H4 (cell line): ENCODE measurements at places on chromosomes 4 and X. TPM values are rescaled to one million over a fixed set of nuclear protein-coding genes. Genes with fewer than 3 reads are reported as not detected.

GRCh38 chr4:84171871-84172270 lies 327.2 kb downstream of the NKX6-1 start:
- DNase-seq: no peak

DNA sequence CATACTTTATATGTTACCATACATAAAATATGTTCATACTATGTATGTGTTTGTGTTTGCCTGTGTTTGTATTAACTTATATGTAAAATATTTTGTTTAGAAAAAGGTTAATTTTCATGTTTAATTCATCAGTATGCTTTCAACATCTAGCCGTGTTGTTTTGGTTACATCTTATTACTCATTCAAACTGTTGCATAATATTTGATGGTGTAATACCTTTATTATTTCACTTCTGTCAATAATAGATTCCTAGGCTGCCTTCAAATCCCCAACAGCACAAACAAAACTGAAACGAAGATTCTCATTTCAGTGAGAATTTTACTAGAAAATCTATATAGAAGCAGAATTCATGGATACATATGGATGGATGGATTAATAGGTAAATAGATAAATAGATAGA lies 462.3 kb upstream of the ADGRL3 start:
- DNase-seq: no peak

DNA sequence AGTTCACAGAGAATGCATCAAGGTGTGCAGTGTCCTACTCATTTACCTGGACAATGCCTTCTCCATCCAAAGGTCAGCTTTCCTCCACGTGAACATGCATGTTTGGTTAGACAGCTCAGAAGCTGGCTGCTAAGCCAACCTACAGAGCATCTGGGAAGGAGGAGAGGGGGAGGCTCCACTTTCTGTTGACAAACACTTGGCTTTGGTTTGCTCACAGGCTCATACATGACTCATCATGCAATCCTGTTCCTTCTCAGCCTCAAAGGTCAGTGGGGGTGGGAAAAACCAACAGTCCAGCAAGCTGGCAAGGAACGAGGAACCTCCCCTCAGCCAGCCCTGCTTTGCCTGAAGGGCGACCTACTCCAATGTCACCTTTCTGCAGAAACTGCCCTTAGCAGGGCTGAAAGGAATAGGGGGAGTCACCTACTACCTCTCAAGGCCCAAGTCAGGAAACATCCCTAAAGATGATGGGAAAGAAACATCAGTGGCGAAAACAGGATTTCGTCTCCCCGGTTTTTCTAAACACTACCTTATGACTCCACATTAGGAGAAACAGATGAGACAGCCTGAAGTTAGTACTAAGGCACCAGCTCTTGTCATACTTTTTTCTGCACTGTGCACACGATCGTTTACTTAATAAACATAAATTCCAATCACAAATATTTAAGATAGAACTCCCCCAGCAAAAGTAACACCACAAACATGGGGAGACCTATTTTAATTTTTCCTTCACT lies 37.9 kb downstream of the RELL1 start:
- peak; percentile 95 for DNase-seq

- no peak for DNase-seq
Measured at GRCh38 chrX:115177932-115178331, 11.3 kb upstream of the RBMXL3 start.

The EVC2 gene
- total RNA-seq: 1.3 and 2.3 TPM in 2 replicates

The GLRA3 gene
- not detected in 2 replicates for total RNA-seq

The FGB gene
- total RNA-seq: 1.2 TPM in 1 of 2 replicates, not detected in the other

- DNase-seq: peak; percentile 85
Measured at GRCh38 chrX:39725928-39726619, 371.7 kb downstream of the BCOR start.

DNA sequence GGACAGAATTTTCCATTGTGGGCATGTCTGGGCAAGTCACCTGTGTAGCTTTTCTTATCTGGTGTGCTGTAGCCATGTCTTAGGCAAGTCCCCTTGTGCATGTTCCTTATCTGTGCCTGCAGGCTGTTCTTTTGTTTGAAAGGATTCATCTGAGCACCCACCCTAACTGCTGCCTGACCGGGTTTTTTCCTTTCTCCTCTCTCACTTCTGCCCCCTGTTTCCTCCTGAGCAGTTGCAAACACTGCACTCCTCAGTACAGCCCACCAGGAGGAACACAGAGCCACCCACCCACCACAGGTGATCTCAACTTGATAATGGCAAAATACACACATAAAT lies 29.2 kb upstream of the IL9R start:
- no peak for DNase-seq

The TRIM60 gene
- total RNA-seq: not detected in 2 replicates

GRCh38 chrX:57643698-57644097 lies 36.4 kb downstream of the NLRP2B start:
- DNase-seq: no peak

DNA sequence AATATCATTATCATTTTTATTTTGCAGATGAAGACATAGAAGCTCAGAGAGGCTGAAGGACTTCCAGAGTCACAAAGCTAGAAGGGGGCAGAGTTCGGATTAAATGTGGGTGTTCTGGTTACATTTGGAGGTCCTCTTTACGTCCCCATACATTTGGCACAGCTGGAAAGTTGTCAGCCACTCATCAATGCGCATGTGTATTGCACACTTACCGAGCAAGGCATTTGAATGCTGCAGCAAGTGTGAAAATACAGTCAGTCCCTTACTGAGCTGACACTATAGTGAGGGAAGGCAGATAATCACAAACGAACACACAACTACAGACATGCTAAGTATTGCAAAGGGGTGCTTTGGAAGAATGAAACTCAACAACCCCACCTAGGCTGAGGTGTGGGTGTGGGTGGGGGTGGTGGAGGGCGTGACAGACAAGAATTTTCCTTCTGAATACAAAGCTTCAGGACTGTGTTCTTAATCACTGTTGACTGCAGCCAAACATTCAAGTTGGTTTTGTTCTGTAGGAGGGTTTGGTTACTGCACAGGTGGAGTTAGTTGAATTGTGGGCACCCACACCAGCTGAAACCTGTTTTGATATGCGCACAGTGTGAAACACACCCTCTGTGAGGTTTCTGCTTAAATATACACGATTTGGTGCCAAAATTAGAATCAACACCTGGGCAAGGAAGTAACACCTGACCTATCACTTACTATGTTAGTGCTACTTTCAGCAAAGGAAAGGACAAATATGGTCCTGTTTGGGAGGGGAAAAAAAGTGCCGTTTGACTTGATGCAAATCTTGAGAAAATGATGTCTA lies 72.4 kb downstream of the COQ2 start:
- DNase-seq: no peak

The GUCY1B1 gene
- total RNA-seq: 10.4 and 13.0 TPM in 2 replicates

The CSAG2 gene
- total RNA-seq: 0.27 TPM in 1 of 2 replicates, not detected in the other

- no peak for DNase-seq
Measured at GRCh38 chrX:150872773-150873336, 25.6 kb downstream of the CD99L2 start.

The RBM46 gene
- total RNA-seq: not detected in 2 replicates

The DCAF8L2 gene
- 6.2 and 9.0 TPM in 2 replicates for total RNA-seq

DNA sequence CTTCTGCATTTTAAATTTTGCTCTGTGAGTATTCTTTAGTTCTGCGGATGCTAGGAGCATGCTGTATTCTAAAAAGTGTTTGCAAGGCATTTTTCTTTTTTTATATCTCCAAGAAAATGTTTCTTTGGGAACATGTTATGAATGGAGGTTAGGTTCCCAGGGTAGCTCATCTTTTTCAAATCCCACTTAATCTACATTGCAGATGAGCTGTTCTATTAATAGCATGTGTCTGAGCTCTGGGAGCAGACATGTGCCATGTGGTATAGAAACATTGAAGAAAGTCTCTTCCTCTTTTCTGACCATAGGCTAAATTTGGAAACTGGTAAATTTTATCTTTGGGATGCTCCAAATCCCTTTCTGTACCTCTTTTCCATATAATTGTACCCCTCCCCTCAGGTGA lies 23.2 kb downstream of the DIAPH2 start:
- no peak for DNase-seq

The CT45A2 gene
- not detected in 2 replicates for total RNA-seq

GRCh38 chr4:137367620-137368019 lies 164.7 kb downstream of the PCDH18 start:
- no peak for DNase-seq

DNA sequence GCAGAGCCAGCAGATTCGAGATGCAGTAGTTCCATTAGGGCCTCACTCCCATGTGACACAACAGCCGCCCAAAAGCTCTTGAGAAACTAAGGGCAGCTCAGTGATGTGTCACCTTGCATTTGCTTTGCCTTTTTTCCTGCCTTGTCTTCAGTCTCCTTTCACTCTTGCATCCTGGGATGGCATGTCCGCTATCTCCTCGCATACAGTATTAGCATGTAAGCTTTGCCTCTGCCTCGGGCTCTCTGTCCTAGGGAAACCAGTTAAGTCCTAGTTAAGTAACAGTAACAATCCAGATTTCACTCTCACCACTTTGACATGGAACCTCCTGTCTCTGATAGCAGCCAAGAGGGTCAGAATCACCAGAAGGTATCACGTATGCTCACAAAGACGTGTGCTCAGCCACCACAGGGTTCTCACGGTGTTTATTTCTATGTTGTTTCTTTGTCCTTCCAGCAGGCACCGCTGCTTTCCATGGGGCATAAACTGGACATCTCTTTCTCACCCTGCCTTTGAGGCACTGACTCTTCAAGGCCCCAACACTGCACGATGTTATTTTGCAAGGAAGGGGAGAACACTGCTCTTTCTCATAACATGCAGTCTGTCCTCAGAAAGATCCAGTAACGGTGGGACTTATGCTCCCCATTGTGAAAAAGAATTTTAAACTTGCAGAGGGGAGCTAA lies 26.7 kb upstream of the SORBS2 start:
- no peak for DNase-seq

The DMRTC1B gene
- total RNA-seq: 0.41 TPM in 1 of 2 replicates, not detected in the other

GRCh38 chr4:183403486-183403885 lies 41.0 kb upstream of the CDKN2AIP start:
- DNase-seq: no peak

DNA sequence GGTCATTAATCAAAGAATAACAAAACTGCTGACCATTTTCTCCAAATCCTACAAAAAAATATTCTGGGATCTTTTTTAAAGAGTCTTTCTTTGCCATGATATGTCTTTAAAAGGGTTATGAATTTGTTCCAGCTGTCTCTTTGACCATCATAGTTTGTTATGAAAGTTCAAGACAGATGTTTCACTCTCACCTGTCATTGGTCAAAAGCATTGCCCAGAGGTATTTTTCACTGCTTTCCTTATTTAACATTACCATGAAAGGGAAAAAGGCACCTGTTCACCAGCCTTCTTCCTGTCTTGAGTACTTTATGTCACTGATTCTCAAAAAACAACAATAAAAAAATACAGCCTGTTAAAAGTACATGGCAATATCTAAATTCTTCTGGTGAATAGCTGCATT lies 643.8 kb downstream of the FAT4 start:
- DNase-seq: no peak

- DNase-seq: no peak
Measured at GRCh38 chrX:70421618-70422017, 1.5 kb upstream of the GDPD2 start.

GRCh38 chr4:48504352-48504751 lies 14.3 kb downstream of the ZAR1 start:
- no peak for DNase-seq

The MAGEA11 gene
- total RNA-seq: 2.6 and 10.0 TPM in 2 replicates

The SCRG1 gene
- total RNA-seq: not detected in 2 replicates

DNA sequence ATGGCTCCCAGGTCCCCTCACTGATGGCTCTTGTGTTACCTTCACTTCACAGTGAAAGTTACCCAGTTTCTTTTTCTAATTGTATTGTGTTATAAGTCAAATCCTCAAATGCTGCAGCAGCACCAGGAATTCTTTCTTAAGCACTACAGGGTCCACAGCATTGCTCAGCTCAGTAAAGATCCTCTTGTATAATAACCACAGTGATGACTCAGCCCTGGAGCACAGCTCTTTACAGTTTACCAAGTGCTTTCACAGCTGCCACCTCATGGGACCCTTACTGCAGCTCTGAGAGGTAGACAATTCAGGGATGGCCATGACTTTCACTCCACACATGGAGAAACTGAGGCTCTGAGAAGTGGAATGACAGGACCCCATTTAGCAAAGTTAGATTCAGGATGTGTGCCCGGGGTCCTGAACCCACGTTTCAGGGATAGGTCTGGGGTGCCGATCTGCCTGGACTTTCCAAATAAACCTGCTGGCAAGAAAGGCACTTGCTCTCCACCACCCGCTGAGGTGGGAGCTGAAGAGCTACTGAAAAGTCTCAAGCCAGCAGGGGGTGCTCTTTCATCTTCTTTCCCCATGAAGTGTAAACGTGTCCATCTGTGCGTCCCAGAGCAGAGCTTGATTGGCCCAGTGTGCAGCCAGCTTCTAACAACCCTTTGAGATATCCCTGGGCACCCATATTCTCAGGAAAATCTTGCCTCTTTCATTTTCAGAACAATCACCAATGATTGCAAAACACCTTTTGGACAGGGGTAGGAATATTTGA lies 35.7 kb upstream of the GABRQ start:
- DNase-seq: peak; percentile 78

The SPACA5 gene
- total RNA-seq: not detected in 2 replicates

GRCh38 chr4:45920861-45921260 lies 203.0 kb downstream of the GABRG1 start:
- no peak for DNase-seq

GRCh38 chr4:1330761-1331590 lies 16.0 kb upstream of the UVSSA start:
- DNase-seq: no peak

- no peak for DNase-seq
Measured at GRCh38 chr4:56649445-56650261, 31.4 kb downstream of the HOPX start.

GRCh38 chrX:67781132-67781531 lies 237.3 kb downstream of the AR start:
- DNase-seq: peak; percentile 53

DNA sequence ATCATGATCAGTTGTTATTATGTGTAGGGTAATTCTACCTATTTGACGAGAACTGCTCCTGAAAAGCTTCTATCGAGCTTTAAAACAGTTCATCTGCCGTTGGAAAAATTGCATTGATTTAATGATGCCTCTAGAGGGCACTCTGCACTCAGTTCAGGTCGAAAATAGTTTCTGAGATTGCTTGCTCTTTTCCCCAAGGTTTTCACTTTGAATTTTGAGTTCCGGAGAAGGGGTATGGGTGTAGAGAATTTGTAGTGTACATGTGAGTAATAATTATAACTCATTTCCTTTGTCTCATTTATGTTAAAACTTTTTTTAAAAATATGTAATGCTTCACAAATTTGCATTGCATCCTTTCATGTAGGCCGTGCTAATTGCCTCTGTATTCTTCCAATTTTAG lies 28.4 kb upstream of the TNIP3 start:
- DNase-seq: peak; percentile 37

The GPRIN3 gene
- 0.53 and 0.62 TPM in 2 replicates for total RNA-seq

The TCEAL6 gene
- total RNA-seq: not detected in 2 replicates

DNA sequence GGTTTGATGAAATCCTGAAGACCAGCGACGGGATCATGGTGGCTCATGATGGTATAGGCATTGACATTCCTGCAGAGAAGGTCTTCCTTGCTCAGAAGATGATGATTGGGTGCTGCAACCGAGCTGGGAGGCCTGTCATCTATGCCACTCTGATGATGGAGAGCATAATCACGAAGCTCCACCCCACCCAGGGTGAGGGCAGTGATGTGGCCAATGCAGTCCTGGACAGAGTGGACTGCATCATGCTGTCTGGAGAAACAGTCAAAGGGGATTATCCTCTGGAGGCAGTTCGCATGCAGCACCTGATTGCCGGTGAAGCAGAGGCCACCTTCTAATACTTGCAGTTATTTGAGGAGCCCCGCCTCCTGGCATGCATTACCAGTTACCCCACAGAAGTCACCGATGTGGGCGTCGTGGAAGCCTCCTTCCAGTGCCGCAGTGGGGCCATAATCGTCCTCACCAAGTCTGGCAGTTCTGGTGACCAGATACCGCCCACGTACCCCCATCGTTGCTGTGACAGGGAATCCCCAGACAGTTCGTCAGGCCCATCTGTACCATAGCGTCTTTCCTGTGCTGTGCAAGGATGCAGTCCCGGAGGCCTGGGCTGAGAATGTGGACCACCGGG lies 140.1 kb downstream of the EDA2R start:
- no peak for DNase-seq

The NWD2 gene
- not detected in 2 replicates for total RNA-seq
